NCI-H345 (cell line): ENCODE measurements at places on chromosomes 5 and 9.

- DNase-seq, result no peak
These were observed 106.5 kb upstream of the RAD23B start for GRCh38 chr9:107176436-107177151.

GRCh38 chr5:126000507-126000906, 422.7 kb upstream of the GRAMD2B start:
- no peak for DNase-seq

DNA sequence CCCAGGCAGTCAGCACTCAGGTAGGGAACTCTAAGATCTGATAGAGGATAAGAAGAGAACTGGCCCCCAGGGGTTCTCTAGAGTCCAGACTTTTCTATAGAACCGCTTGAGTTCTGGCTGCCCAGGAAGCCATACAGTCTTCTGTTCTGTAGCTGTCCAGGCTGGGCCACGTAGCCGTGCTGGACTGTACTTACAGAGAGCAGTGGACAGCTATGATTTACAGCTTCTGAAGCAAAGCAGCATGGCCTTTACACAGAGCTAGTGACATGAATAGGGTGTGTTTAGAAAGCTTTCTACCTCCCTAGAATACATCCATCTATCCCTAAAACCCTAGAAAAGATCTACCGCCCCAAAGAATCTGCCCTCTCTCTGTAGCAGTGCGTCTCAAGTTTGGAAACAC, 57.2 kb downstream of the ACO1 start:
- DNase-seq, result no peak

GRCh38 chr9:135304886-135305285, 174.7 kb upstream of the PPP1R26 start:
- no peak for DNase-seq

GRCh38 chr5:73442996-73443627, 5.5 kb downstream of the FOXD1 start:
- DNase-seq, result no peak
